ENCODE measurements at places on chromosomes 4 and X.
A peak's percentile ranks its signal among the peaks of the same experiment; 100 is the strongest.

DNA sequence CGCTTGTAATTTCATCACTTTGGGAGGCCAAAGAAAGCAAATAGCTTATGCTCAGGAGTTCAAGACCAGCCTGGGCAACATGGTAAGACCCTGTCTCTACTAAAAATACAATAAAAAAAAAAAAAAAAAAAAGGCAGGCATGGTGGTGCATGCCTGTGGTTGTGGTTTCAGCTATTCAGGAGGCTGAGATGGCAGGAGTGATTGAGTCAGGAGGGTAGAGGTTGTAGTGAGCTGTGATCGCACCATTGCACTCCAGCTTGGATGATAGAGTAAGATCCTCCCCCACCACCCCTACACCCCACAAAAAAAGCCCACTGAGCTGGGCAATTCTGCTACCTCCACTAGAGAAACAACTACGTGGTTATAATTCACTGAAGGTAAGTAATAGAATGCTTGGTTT is 118.8 kb upstream of the PCDH18 start:
- H3K4me3 ChIP-seq, result no peak overlapping the region
- H3K4me1 ChIP-seq, result no peaks in the 10 kb centered on the region
- no peaks in the 10 kb centered on the region for H3K36me3 ChIP-seq
- H3K27me3 ChIP-seq, result no peaks in the 10 kb centered on the region
- no peak overlapping the region for H3K27ac ChIP-seq

DNA sequence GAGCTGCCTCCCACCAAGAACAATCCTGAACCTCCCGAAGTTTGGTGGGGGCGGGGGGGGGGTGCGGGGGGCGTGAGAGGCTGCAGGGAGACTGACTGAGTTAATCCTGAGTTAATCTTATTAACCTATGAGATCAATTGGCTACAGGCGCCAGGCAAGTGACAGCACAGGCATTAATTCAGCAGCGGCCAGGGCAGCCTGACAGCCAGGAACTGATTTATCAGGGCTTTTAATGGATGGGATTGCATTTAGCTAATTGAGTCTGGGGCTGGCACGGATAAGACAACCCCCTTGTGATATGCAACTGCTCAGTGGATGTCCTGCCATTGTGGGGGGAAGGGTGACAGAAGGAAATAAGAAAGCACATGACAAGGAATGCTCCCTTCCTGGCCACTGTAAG is 16.3 kb downstream of the RTL5 start:
- no peak overlapping the region for H3K4me3 ChIP-seq

DNA sequence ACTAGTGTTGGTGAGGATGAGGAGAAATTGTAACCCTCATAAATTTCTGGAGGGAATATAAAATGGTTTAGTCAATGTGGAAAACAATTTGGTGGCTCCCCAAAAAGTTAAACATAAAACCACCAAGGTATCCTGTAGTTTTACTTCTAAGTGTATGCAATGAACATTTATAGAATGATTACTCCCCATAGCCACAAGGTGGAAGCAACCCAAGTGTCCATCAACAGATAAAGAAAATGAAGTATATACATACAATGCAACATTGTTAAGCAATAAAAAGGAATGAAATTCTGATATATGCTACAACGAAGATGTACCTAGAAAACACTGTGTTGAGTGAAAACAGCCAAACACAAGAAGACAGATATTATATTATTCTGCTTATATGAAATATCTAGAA is 569.1 kb upstream of the GRID2 start:
- no peaks in the 10 kb centered on the region for H3K4me1 ChIP-seq
- H3K27me3 ChIP-seq, result no peaks in the 10 kb centered on the region
- H3K36me3 ChIP-seq, result no peaks in the 10 kb centered on the region
- DNase-seq, result no peak
- no peak overlapping the region for H3K4me3 ChIP-seq

DNA sequence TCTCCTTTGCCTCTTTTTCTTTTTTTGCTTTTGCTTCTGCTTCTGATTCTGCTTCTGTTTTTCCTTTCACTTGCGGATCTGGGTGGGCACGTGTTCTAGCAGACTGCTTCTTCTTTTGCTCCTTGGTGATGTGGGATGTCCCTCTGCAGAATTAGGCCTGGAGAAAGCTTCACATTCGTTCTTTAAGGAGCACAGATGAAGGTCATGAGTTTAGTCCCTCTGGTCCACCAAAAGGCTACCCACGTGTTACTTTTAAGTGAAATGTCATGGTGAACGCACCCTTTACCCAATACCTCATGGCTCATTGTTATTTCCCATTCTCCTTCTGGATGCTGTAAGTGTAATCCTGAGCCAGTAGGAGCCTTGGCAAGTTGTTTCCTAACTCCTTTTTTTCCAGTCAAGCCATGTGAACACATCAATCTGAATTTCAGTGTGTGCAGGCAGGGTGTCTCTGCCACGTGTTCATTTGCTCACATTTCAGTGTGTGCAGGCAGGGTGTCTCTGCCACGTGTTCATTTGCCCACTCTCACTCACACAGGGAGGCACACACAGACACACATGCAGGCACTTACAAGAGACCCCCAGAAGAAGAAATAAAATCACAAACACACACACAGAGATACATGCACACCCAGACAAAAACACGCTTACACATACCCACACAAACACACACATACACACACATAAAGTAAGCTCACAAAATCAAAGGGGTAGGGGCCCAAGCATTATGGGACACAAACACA is 36.9 kb downstream of the NBDY start:
- H3K36me3 ChIP-seq, result peaks cover 10% of the 10 kb centered on the region
- H3K4me3 ChIP-seq, result peak overlapping the region; percentile 70
- H3K27me3 ChIP-seq, result no peaks in the 10 kb centered on the region

DNA sequence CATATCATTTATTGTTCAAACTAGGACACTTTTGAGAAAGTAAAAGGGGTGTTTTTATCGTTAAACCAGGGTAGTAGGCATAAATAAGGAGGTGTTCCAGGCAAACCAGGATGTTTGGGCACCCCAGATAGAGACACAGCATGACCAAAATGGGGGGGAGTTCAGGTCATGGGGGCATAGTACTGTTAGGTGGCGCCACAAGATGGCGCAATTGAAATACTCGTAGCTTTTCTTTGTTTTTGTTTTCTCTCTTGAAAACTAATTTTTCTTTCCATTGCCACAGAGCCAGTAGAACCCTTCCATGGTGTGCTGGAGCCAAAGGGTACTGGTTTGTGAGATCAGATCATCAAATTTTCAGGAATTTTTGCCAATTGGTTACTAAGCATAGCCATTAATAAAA is 283.4 kb downstream of the BCOR start:
- DNase-seq, result peak; percentile 64
- no peak overlapping the region for H3K27ac ChIP-seq
- H3K36me3 ChIP-seq, result no peaks in the 10 kb centered on the region
- peaks cover 27% of the 10 kb centered on the region for H3K4me1 ChIP-seq

GRCh38 chr4:99300934-99301333 is 10.1 kb upstream of the ADH1A start:
- H3K27ac ChIP-seq, result no peak overlapping the region
- no peaks in the 10 kb centered on the region for H3K27me3 ChIP-seq
- H3K36me3 ChIP-seq, result no peaks in the 10 kb centered on the region

DNA sequence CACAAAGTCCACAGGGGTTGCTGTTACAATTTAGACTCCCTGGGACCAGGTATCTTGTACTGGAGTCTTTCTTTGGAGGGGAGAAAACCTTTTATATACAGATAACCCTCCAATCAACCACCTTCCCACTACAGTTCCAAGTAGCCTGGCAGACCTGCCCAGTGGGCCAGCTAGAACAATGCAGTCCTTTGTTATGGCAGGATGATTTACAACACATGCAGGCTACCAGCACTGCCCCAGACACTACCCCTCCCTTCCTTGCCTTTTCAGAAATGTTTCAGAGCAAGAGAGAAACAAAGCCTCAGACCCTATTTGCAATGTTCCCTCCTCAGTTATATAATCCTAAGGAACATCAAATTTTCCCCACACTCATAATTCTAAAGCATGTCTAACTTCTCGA is 11.1 kb downstream of the RASL11B start:
- H3K4me1 ChIP-seq, result peaks cover 9% of the 10 kb centered on the region
- no peak for DNase-seq
- no peak overlapping the region for H3K4me3 ChIP-seq
- H3K36me3 ChIP-seq, result peaks cover 8% of the 10 kb centered on the region
- no peak overlapping the region for H3K27ac ChIP-seq

DNA sequence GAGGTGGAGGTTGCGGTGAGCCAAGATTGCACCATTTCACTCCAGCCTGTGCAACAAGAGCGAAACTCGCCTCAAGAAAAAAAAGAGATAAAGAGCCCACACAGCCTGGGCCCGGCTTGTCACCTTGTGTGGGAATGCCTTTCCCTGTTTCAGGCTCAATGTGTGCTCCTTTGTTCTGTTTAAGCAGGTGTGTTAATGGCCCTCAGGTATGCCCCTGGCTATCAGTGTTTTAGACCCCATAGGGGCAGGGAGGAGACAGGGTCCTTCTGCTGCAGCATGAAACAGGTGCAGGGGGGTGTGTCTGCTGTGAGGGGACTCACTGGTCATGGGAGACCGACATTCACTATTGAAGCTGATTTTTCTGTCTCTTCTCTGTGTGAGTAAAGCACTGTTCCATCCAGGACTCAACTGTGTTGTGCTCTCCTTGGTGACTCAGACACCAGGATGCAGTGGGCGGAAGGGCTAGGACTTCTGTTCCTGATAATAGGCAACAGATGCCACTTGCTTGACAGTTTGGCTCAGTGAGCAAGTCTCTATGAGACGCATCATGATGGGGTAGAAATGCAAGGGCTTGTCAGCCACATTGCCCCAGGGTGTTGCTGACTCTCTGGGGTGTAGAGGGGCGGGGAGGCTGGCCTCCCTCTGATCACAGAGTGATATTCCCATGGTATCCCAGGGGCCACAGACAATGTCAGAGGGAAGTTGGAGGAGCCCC is 15.6 kb upstream of the LAP3 start:
- H3K27me3 ChIP-seq, result no peaks in the 10 kb centered on the region
- H3K4me1 ChIP-seq, result no peaks in the 10 kb centered on the region
- DNase-seq, result no peak
- no peak overlapping the region for H3K27ac ChIP-seq
- no peak overlapping the region for H3K4me3 ChIP-seq

GRCh38 chrX:32137525-32137924 is 1065.7 kb upstream of the FTHL17 start:
- no peaks in the 10 kb centered on the region for H3K4me1 ChIP-seq
- H3K36me3 ChIP-seq, result no peaks in the 10 kb centered on the region
- no peak overlapping the region for H3K27ac ChIP-seq
- no peak overlapping the region for H3K4me3 ChIP-seq
- H3K27me3 ChIP-seq, result no peaks in the 10 kb centered on the region
- DNase-seq, result no peak

DNA sequence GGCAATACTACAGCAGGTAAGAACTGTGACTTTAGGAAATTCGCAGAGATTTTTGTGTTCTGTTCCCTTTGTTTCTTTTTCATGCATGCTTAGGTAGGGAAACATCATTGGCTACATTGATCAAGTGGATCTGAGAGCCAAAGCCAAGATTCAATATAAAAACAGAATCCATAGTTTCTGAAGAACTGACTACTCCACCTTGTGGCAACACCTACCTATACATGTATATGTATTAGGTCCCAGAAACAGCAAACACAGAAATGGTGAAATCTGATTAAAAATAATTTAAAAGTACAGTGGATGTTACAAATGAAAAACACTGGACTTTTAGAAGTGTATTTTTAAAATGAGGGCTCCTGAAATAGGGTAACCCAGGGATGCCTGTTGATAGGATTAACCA is 322.6 kb upstream of the MAOA start:
- H3K4me3 ChIP-seq, result no peak overlapping the region
- H3K27ac ChIP-seq, result no peak overlapping the region
- DNase-seq, result no peak
- H3K4me1 ChIP-seq, result no peaks in the 10 kb centered on the region
- H3K36me3 ChIP-seq, result no peaks in the 10 kb centered on the region

DNA sequence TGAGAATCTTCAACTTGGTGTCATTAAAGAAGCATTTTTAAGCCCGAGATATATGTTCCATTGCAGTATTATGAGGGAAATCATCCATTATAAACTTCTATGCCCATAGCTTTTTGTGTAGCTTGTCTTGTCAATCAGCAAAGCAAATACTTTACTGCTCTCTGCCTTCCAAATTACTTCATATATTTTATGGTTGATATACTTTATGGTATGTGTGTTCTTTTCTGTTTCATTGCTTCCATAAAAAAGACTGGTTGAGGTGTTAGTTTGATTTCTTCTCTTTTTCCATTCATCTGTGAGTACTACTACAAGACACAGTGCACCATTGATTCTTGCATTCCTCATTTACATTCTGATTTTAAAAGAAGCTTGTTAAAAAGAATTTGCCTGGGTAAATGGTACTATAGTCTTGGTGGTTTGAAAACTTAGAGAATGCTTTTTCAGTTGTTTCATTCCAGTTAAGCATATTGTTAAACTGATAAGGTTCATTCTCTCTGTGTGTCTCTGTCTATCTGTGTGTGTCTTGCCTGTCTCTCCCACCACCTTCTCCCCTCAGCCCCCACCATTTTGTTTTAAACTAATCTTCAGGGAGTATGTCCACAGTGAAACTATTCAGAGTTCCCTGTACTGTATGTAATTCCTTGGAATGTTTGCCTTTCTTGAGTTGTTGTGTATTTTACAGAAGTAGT is 27.1 kb downstream of the STAG2 start:
- no peaks in the 10 kb centered on the region for H3K27me3 ChIP-seq
- DNase-seq, result no peak
- peaks cover 26% of the 10 kb centered on the region for H3K4me1 ChIP-seq
- H3K27ac ChIP-seq, result no peak overlapping the region
- H3K36me3 ChIP-seq, result peaks cover 6% of the 10 kb centered on the region

DNA sequence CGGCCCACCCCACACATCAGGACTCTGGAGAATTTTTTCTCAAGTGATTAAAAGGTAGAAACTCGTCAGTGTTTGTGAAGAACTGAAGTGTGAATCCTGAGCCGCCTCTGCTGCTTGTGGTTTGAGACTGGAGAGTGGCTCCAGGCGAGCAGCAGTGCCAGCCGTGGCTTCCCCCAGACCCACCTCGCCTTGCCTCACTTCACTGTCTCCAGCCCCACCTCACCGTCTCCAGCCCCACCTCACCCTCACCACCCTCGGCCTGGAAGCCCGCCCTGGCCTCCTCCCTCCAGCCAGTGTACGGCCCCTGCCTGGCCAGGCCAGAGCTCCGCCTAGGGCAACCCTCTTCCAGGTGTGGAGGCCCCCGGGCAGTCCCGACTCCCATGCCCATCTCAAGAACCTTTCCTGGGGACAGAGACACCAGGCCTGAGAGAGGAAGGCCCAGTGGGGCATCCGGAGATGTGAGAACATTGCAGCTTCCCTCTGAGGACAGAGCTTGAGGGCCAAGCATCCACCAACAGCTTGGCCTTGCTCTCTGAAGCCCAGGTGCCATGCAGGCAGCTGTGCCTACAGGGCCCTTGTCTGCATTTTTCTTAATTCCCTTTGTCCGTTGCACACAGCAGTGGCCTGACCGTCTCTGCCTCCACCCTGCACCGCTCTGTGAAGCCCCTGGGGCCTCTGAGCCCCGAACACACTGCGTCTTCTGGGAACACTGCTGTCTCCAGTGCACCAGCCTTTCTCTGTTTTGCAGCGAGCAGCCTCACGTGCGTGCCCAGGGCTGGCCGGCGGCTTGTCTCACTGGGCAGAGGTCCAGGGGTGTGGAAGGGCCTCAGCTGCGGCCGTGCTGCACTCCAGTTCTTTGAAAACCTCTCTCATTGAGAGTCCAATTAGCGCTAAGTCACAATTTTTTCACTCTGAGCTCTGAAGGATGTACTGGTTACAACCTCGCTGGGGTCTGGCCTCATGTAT is 13.8 kb downstream of the SH3BP2 start:
- peak overlapping the region; percentile 54 for H3K27ac ChIP-seq
- H3K36me3 ChIP-seq, result peaks cover under 1% of the 10 kb centered on the region
- peaks cover 15% of the 10 kb centered on the region for H3K4me1 ChIP-seq
- H3K27me3 ChIP-seq, result no peaks in the 10 kb centered on the region
